ENCODE measurements at places on chromosomes 1 and 21. TPM values are rescaled to one million over a fixed set of nuclear protein-coding genes. Genes with fewer than 3 reads are reported as not detected.

DNA sequence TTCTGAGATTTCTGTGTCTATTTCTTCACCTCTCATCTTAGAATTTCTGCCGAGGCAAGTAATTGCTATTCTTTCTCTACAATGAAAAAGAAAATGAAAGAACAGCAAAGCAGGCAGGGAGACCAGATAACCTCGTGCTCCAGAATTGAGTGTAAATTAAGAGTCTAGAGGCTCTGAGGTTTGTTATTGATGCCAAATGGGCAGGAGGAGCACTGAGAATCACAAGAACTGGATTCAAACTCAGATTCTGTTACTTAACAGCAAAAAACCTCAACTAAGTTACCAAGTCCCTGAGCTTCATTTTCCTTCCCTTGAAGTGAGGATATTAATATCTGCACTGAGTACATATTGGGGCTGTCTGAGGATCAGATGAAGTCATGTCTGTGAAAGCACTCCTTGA is 5.5 kb upstream of the DDR2 start:
- no peak for DNase-seq

The TYW3 gene
- total RNA-seq: 26.3 TPM

The FHAD1 gene
- total RNA-seq: 0.52 TPM

The SLC2A1 gene
- total RNA-seq: 90.9 TPM

DNA sequence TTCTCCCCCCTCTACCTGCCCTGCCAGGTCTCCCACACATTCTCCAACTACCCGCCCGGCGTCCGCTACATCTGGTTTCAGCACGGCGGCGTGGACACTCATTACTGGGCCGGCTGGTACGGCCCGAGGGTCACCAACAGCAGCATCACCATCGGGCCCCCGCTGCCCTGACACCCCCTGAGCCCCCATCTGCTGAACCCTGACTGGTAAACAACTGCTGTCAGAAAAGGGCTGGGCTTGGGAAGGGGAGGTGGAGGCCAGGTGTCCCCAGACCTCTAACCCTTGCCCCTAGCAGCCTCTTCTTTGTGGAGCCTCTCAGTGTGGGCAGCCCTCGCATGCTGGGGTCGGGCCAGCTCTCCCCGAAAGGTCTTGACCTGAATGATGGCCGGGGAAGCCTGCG is 2.9 kb upstream of the FBXO6 start:
- DNase-seq: no peak

The ZMYM1 gene
- 51.1 TPM for total RNA-seq

- no peak for DNase-seq
Observed at GRCh38 chr1:202058001-202058908, 47.9 kb downstream of the ELF3 start.

DNA sequence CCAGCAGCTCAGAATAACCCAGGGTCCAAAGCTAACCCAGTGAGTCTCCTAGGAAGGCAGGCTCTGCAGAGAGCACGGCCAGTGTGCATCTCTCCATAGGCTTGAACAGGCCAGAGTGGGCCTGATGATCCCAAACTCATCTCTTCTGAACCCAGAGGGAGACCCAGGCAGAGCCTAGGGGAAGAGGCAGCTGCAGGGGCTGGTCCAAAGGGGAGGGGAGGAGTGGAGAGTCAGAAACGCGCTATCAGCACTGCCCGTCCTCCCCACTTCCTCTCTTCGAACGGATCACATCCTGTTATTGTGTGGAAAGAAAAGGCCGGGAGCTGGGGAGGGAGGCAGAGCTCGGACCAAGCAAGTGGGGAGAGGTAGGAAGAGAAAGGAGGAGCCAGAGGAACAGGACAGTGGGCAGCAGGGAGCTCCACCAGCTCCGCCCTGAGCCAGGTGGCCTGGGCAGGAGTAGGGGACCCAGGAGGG is 20.2 kb downstream of the TAL1 start:
- peak; percentile 42 for DNase-seq

DNA sequence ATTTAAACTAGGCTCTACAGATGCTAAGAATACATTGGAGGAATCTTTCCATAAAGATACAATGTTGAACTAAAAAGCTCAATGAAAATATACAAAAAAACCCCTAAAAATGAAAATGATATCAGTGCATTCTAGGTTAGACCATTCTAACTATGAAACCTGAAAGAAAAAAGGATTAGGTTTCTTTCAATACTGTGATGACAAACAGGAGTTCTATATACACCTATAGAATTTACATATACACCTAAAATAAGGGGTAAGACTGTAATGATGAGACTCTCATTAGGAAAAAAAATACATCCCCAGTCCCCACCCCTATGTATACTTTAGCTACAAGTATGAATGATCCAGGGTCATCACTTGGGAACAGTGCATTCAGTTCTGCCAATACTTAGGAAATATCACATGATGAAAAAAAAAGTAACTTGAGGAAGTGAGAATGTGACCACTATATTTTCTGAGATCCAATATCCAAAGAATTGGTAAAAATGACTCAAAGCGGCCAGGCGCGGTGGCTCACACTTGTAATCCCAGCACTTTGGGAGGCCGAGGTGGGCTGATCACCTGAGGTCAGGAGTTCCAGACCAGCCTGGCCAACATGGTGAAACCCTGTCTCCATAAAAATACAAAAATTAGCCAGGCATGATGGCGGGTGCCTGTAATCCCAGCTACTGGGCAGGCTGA is 26.3 kb downstream of the SELENOF start:
- DNase-seq: no peak

DNA sequence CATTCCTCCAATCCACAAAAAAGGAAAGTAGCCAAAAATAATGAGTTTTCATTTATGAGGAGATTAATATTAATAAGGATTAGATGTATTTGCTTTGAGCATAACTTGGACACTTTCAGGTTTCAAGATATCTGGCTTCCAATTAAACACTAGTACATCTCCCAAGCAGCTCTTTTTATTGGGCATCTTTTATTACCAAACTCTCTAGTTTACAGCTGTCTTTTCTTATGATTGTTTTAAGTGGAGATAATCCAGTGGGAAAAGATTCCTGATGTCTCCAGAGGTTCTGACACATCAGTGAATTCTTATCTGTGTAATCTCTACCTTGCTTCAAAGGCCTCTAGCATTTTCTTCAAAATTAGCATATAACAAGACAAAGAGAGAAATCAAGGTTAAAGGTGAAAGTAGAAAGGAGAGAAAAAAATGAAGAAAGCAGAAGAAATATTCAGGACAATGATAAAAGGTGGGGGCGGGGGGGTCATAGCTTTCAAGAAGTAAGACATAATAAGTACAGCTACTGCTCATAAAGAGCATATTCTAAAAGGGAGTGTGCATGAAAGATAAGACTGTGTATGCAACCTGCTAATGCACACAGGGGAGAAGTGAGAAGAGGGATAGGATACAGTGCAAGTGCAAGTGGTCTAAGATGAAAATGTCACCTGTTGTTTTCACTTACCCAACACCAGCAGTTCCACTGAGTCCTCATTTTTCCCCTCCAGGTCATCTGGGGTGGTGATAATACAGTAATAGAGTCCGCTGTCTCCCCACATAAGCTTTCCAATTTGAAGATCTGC is 19.1 kb downstream of the ILDR2 start:
- no peak for DNase-seq

The GOLT1A gene
- total RNA-seq: 0.76 TPM

The INSRR gene
- not detected for total RNA-seq

- no peak for DNase-seq
Observed at GRCh38 chr1:208747979-208748378, 503.8 kb upstream of the PLXNA2 start.

DNA sequence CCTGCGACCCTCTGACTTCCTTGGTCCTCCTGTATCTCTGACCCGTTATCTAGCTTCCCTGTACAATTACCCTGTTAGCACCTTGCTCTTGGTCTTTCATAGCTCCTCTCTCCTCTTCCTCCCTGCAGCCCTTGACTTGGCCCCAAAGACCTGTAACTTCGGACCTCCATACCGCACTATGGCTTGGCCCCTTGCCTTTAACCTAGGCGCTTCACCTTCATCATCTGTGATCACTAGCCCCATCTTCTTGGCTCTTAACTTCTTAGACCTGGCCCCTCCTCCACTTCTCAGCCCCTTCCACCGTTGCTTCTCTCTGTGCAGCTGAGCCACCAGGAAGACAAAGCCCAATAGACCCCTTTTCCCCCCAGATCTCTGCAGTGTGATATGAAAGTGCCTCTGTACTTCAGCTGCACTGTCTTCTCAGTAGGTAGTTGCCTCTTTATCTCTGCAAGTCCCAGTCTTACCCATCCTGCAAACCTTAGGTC is 740 bp downstream of the ZNF691 start:
- no peak for DNase-seq

DNA sequence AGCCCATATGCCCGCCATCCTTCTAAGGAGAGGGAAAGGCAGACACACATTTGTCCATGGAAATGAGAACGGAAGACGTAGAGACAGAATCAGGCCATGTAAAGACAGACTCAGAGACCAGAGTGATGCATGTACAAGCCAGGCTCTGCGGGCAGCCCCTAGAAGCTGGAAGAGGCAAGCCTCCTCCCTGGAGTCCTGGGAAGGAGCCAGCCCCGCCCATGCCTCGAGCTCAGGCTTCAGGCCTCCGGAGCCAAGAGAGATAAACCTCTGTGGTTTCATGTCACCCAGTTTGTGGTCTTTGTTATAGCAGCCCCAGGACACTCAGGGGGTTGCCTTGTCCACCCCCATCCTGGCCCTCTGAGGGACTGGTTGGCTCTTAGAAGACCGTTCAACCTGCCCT is 11.6 kb downstream of the PDE9A start:
- no peak for DNase-seq

DNA sequence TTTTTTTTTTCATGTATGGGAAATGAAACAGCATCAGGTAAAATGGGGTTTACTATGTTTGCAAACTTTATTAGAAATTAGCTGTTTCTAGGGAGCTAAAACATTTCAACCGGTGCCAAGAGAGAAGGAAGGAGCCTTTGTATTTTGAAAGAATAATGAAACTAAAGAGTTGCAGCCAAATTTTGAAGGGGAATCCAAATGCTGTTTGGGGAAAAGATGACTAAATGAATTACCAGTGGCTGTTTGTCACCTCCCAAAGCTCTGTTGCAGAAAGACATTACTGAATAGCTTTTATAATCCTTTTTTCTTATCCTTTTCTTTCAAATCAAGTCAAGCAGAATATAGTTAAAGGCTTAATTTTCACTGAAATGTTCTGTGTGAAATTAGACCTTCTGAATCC is 591.3 kb upstream of the ADGRL2 start:
- no peak for DNase-seq

The RIMKLA gene
- 1.1 TPM for total RNA-seq

The ITLN2 gene
- 2.7 TPM for total RNA-seq

- DNase-seq: peak; percentile 55
Observed at GRCh38 chr1:210264496-210265380, 32.1 kb downstream of the SERTAD4 start.

- peak; percentile 78 for DNase-seq
Observed at GRCh38 chr1:26677306-26678115, 18.3 kb upstream of the ARID1A start.

The TMEM269 gene
- total RNA-seq: 1.1 TPM

- DNase-seq: no peak
Observed at GRCh38 chr1:9901148-9902059, 8.7 kb downstream of the CTNNBIP1 start.

DNA sequence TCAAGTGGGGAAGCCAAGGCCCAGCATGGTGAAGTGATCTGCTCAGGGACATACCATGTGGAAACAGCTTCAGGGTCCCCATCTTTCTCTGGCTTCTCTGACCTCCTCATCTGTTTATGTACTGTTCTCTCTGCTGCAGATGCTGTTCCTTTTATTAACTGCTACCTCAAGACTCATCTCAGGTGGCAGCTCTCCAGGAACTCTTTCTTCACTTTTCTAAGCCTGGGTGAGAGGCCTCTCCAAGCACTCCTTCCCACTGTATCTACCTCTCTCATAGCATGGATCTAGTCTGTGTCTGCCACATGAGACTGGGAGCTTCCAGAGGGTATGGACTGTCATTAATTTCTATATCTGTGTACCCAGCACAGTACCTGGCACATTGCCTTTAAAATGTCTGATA is 73.4 kb upstream of the PPM1J start:
- DNase-seq: no peak

DNA sequence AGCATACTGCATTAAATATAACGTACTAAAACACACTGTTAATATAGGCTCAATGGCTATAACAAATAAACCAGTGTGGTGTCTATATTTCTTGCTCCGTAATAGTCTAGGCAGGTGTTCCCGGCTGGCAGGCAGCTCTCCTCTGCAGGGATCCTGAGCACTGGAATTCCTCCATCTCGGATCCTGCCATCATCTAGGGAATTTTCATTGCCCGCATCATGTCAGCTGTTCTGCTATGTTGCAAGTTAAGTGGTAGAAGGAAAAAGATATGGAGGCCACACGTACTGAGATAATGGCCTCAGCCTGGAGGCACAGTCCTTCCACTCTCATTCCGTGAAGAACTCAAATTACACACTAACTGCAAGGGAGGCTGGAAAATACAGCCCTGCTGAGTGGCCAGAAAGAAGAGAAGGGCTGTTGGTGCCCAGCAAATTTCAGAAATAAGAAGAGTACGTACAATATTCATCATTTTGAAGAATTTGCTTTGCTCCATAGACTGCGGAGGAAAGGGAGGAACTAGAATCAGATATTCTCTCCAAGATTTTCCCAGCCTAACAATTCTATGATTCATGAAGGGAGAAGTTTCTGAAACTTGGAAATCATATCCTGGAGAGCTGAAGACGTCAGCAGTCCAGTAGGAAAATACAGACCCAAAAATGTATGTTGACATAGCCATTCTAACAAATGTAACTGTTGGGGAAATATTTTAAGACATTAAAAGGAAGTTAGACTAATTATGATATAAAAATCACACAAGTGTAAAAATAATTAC is 263.3 kb downstream of the MRPL39 start:
- no peak for DNase-seq

The TIPRL gene
- 44.5 TPM for total RNA-seq

- no peak for DNase-seq
Observed at GRCh38 chr1:102420034-102420433, 423.3 kb upstream of the OLFM3 start.

DNA sequence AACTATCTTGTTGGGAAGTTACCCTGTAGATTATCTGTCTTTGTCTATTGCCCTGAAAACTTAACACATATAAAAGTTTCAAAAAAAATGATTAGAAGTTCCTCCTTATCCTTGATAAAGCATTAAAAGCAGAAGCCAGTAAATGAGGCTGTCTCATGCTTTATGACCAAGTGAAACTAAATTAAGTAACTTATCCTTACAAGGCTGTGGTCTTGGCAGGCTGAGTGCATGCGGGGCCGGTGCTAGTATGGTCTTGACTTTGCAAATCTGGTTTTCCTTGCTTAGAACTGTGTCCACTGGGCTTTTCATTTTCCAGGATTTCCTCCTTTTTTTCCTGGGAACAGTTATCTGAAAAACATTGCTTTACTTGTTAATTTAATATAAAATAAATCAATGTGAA is 43.1 kb downstream of the PCNX2 start:
- no peak for DNase-seq

DNA sequence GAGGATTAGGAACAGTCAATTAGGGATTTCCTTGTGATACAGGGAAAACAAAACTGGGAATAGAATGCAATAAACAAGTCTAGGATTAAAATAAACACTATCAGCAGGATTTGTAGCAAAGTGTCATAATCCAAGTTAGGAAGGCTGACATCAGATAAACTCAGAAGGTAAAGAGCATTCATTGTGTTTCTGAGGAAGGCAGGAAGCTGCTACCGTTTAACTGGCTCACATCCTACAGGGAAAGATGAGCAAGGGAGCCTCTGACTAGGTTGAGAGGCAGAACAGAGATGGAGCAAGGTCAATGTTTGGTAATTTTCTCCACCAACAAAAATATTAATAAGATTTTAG is 124.7 kb downstream of the POU2F1 start:
- no peak for DNase-seq

The CYP4Z1 gene
- total RNA-seq: not detected

- DNase-seq: no peak
Observed at GRCh38 chr1:170903961-170904360, 31.4 kb upstream of the MROH9 start.

Measured in H7 (cell line).